ENCODE measurements at places on chromosomes 2 and 18. TPM values are rescaled to one million over a fixed set of nuclear protein-coding genes. Genes with fewer than 3 reads are reported as not detected.

The MEP1B gene
- total RNA-seq, result not detected

The TLK1 gene
- 18.3 TPM for total RNA-seq

The FSHR gene
- total RNA-seq, result not detected

The SAG gene
- total RNA-seq, result not detected

The GPR55 gene
- not detected for total RNA-seq

The GALNT13 gene
- 2.3 TPM for total RNA-seq

The SPOPL gene
- 26.1 TPM for total RNA-seq

The ZC3H6 gene
- total RNA-seq, result 3.0 TPM

The GULP1 gene
- total RNA-seq, result 22.2 TPM

Data from vein endothelial cell (primary cell).